HCT116 (cell line): ENCODE measurements at places on chromosomes 6 and 20.

DNA sequence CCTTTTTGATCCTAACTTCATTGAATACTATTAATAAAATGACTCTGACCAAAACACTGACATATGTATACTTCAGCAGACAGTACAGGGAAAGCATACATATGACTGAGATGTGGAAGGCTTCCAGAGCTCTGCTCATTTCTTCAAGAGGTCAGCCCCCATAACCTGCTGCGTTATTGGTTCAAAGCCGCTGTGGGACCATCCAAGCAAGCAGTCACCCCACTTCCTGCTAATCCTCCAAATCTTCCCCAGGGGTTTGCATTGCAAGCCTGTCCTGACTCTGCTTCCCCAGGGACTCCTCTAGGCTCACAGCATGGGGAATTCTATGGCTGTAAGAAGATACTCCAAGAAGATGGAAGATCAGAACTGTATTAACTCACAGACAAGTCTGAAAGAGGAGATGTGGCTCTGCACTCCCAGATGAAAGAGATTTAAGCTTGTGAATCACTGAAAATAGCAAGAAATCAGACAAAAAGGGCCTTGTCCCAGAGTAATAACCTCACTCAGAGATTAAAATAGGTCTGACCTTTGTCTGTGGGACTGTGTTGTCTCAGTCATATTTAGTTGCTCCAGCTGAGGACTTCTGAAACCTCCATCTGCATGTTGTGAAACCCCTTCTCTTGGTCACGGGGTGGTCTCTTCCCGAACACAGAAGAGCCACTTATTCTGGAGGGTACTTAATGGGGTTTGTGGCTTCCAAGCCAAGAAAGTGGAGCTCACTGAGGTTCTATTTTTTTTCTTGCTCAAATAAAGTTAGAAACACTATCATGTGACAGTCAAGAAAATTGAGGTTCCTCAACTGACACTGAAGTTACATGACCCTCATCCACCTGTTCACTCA is 101.5 kb upstream of the MARCKS start:
- H3K27me3 ChIP-seq: no peaks in the 10 kb centered on the region
- no peak for DNase-seq
- H3K4me1 ChIP-seq: no peaks in the 10 kb centered on the region
- H3K4me3 ChIP-seq: no peak overlapping the region

DNA sequence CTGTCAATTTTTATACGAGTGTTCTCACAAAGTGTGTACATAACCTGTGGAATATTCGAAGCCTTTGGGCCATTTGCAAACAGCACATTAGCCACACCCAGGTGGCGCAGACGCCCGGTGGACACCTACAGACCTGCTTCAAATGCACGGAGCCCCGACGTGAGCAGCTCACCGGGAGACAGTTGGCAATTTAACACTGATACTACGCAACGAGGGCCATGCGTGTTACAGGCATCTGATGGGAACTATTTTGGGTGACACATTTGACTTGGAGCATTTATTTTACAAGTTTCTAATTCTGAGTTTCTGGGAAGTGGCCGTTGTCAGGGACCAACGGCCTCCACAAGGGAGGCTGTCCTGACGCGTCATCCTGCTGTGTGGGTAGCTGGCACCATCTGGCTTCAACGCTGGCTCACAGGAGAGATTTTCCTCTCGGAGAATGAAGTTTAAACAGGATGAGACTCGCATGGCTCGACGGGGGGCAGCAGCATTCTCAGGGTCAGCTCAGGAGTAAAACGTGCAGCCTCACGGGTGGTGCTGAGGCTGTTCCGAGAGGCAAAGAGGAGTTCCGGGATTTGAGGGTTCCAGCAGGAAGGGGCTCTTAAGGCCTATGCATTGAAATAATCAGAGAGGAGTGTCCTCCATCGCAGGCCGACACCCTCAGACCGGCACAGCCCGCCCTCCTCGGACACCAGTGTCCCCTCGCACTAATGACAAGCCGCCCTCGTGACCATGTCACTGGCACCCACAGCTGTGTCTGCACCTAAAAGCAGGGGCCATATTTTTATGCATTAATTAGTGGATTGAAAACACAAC is 207.4 kb downstream of the DLL1 start:
- H3K36me3 ChIP-seq: no peaks in the 10 kb centered on the region
- no peak overlapping the region for H3K27ac ChIP-seq
- H3K4me3 ChIP-seq: no peak overlapping the region
- DNase-seq: no peak
- no peaks in the 10 kb centered on the region for H3K4me1 ChIP-seq

GRCh38 chr20:11035211-11035610 is 361.4 kb upstream of the JAG1 start:
- H3K4me3 ChIP-seq: no peak overlapping the region
- H3K36me3 ChIP-seq: no peaks in the 10 kb centered on the region

GRCh38 chr20:25469558-25469957 is 62.1 kb downstream of the GINS1 start:
- no peak overlapping the region for H3K4me3 ChIP-seq
- H3K36me3 ChIP-seq: no peaks in the 10 kb centered on the region
- no peaks in the 10 kb centered on the region for H3K4me1 ChIP-seq
- no peak overlapping the region for H3K27ac ChIP-seq

- no peak overlapping the region for H3K27ac ChIP-seq
- no peaks in the 10 kb centered on the region for H3K27me3 ChIP-seq
- peaks cover 7% of the 10 kb centered on the region; the same call in 1 of the 2 replicates for H3K4me1 ChIP-seq
- no peak overlapping the region for H3K4me3 ChIP-seq
Observed at GRCh38 chr6:110495949-110496348, 19.5 kb upstream of the SLC22A16 start.

DNA sequence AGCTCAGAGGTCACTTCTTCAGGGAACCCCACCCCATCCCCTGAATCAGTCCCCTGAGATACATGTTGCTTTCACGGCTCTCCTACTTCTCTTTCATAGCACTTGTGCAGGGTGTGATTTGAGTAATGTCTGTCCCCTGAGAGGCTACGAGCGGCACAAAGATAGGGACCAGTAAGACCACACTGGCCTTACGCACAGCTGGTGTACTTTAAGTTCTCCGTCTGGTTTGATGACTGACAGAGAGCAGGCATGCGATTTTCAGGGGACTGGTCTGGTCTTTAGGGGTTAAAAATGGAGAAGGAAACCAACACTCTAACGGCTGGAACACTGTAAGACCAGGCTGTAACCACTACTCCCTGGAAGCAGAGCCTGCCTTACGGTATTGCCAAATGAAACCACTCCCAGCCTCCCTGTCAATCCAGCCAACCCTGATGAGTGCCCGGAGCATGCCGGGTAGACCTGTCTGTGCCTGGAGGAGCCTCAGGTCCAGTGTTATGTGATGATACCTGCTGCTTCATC is 47.1 kb downstream of the ELMO2 start:
- H3K36me3 ChIP-seq: peaks cover 2% of the 10 kb centered on the region; the same call in 1 of the 2 replicates
- H3K27ac ChIP-seq: no peak overlapping the region
- peaks cover 9% of the 10 kb centered on the region for H3K4me1 ChIP-seq

- no peak for DNase-seq
- H3K27ac ChIP-seq: no peak overlapping the region
- H3K36me3 ChIP-seq: no peaks in the 10 kb centered on the region
- H3K4me3 ChIP-seq: no peak overlapping the region
Observed at GRCh38 chr20:46735436-46735835, 26.0 kb downstream of the SLC2A10 start.

- no peak for DNase-seq
- H3K4me3 ChIP-seq: no peak overlapping the region
- H3K27ac ChIP-seq: peak overlapping the region; percentile 2; the same call in 1 of the 2 replicates
- H3K27me3 ChIP-seq: no peaks in the 10 kb centered on the region
Observed at GRCh38 chr6:30613251-30614043, 3.6 kb downstream of the PPP1R10 start.

GRCh38 chr20:50772420-50773185 is 22.3 kb upstream of the BCAS4 start:
- no peak for DNase-seq
- no peaks in the 10 kb centered on the region for H3K4me1 ChIP-seq
- no peak overlapping the region for H3K27ac ChIP-seq

GRCh38 chr6:85460921-85461797 is 11.3 kb downstream of the NT5E start:
- H3K4me1 ChIP-seq: peaks cover 61% of the 10 kb centered on the region
- no peaks in the 10 kb centered on the region for H3K27me3 ChIP-seq
- DNase-seq: no peak
- H3K36me3 ChIP-seq: no peaks in the 10 kb centered on the region
- no peak overlapping the region for H3K27ac ChIP-seq

DNA sequence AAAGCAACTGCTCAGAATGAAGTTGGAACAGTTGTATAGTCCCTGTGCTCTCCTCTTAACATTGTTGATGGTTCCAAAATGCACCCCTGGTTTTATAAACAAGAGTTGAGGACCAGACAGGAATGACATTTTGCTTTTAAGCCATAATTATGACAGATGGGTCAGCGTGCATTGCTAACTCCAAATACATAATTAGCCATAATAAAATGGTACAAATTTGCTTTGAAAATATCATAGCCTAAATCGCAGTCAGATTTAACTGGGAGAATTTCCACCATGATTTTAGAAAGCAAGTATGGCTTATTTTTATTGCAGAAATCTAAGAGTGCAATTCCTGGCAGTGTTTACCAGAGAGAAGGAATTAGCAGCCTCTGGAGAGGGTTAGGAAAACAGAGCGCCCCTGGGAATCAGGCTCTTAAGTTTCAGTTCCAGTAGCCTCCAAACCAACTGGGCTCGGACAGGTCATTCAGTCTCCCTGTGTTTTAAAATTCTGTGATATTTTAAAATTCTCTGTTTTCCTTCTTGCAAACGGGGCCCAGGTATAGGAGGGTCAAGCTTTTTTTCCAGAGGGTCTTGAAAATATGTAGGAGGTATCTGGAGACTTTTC is 302.3 kb downstream of the TBC1D7 start:
- DNase-seq: no peak
- H3K36me3 ChIP-seq: no peaks in the 10 kb centered on the region
- H3K4me3 ChIP-seq: no peak overlapping the region
- no peaks in the 10 kb centered on the region for H3K4me1 ChIP-seq

- H3K27ac ChIP-seq: no peak overlapping the region
- peaks cover 36% of the 10 kb centered on the region for H3K4me1 ChIP-seq
- H3K27me3 ChIP-seq: no peaks in the 10 kb centered on the region
- H3K36me3 ChIP-seq: no peaks in the 10 kb centered on the region
Observed at GRCh38 chr6:42320762-42321161, 103.1 kb upstream of the MRPS10 start.

GRCh38 chr6:130692659-130693058 is 134.5 kb upstream of the SMLR1 start:
- H3K27me3 ChIP-seq: no peaks in the 10 kb centered on the region
- no peaks in the 10 kb centered on the region for H3K36me3 ChIP-seq
- H3K4me3 ChIP-seq: no peak overlapping the region
- no peak for DNase-seq
- H3K27ac ChIP-seq: no peak overlapping the region
- peaks cover 1% of the 10 kb centered on the region; the same call in 1 of the 2 replicates for H3K4me1 ChIP-seq

DNA sequence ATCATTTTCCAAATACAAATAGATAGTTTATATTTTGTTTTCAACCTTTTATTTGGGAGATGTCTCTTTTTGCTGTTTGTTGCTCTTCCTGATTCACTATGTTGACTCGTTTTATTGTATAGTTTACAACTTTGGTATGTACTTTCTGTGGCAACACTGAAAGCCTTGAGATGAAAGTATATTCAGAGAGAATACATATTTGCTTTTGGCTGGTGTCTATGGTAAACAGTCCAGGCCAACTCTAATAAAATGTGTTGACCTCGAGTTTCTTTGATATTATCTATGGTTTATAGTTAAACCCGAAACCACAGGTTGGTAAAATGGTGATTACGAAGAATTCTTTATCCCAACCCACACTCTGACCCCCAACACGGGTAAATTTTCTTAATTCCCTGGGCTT is 919.6 kb upstream of the MAP3K7 start:
- H3K4me3 ChIP-seq: no peak overlapping the region
- H3K4me1 ChIP-seq: no peaks in the 10 kb centered on the region
- H3K27me3 ChIP-seq: no peaks in the 10 kb centered on the region
- no peak overlapping the region for H3K27ac ChIP-seq

DNA sequence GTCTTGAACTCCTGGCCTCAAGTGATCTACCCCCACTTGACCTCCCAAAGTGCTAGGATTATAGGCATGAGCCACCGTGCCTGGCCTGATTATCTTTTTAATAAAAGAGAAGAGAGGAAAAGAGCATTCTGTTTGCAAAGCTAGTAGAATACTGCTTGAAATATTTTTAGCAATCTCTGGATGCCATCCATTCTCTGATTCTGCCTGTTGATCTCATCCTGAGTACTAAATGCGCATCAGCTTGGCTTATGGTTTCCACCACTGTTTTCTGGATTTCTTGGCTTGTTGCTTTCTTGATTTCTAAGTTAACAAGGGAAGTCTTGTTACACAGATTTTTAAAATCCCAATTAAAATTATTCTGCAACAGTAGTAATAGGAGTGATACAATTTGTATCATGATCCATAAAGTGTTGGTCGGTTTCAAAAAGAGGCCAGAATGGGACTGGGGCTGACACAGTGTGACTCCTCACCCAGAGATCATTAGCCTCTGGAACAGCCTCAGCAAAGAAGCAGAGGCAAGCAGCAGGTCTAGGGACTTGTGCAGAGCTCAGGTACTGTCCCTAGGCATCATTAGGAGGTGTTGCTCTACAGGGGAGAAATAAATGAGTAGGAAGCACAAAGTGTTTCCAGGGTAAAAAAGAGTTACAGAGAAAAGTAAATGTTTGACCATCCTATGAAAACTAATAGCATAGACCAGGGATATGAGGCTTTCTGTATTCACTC is 17.8 kb upstream of the SLC16A10 start:
- no peak overlapping the region for H3K27ac ChIP-seq
- H3K4me1 ChIP-seq: no peaks in the 10 kb centered on the region
- DNase-seq: no peak
- no peak overlapping the region for H3K4me3 ChIP-seq
- H3K36me3 ChIP-seq: no peaks in the 10 kb centered on the region
